ENCODE measurements at places on chromosomes 13 and 19.
A peak's percentile ranks its signal among the peaks of the same experiment; 100 is the strongest.

GRCh38 chr19:13043285-13043684 lies 48.0 kb downstream of the NFIX start:
- DNase-seq = no peak

GRCh38 chr13:19587635-19588300 lies 26.4 kb upstream of the TPTE2 start:
- DNase-seq = peak; percentile 34

- no peak for DNase-seq
These were observed 2.3 kb downstream of the DYRK1B start for GRCh38 chr19:39831679-39832078.

DNA sequence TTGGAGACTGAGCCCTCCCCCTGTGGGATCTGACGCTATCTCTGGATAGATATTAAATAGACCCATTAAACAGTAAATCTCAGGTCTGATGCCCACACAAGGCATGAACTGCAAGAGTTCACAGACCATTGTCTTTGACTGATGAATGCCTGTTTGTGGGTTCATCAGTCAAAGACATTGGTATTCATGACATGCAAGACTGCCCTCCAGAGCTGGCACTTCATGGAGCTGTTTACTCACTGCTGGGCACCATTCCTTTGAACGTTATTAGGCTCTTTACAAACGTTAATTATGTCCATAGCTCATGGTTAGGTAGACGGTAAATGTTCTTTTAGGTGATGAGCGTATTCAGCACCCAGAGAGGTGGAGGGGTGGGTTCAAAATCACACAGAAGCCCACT lies 111.8 kb upstream of the PABPC3 start:
- DNase-seq = no peak

DNA sequence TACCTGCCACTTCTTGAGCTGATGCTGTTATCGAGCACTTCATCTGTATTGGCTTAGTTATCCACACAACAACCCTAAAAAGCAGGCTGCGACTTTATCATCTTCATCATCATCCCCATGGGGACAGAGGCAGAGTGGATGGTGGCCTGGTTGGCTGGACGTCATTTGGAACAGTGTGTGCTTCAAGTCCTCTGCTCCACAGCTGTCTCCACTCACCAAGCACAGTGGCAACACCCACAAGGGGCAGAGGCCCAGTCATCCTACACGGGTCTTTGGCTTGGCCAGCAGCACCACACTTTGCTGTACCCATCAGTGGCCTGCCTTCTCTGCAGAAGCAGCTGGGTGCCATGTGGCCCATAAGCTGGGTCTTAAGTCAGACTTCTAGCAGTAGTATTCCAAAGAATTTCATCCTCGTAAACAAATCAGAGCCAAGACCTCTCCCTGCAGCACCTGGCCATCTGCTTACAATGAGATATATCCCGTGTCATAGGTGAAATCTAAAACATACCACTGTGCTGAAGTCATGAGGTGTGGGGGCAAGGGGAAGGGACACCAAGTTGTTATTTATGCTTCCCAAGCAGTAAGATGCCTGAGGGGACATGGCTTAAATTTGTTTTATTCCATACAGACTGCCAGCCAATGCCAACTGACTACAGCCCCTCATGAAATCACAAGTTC lies 47.9 kb upstream of the EPHX3 start:
- peak; percentile 67 for DNase-seq

GRCh38 chr13:110641055-110642015 lies 26.0 kb downstream of the NAXD start:
- no peak for DNase-seq

DNA sequence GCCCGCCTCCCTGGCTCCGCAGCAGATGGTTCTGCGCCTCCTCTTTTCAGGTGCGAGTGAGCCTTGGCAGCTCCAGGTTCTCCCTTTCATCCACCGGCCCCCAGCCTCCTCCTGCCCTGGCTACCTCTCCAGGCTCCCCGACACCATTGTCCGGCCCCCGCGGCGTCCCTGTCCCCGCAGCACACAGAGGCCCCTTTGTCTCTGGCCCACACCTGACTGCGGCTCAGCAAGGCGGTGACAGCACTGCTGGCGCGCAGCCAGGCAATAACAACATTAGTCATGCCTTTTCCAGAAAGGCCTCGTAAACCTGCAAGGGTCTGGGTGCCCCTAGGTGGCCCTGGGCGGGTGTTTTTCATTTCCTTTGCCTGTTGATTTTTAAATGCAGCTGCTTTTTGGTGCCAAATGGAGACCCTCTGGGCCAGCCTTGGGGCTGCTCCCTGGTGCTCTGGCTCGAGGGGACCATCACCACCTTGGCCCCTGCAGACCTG lies 73.2 kb upstream of the MEDAG start:
- DNase-seq = no peak

- no peak for DNase-seq
These were observed 6.9 kb downstream of the GYS1 start for GRCh38 chr19:48986211-48986610.

- no peak for DNase-seq
These were observed 136.3 kb upstream of the VSTM2B start for GRCh38 chr19:29389495-29389894.

GRCh38 chr19:11041194-11041593 lies 48.1 kb upstream of the LDLR start:
- no peak for DNase-seq

DNA sequence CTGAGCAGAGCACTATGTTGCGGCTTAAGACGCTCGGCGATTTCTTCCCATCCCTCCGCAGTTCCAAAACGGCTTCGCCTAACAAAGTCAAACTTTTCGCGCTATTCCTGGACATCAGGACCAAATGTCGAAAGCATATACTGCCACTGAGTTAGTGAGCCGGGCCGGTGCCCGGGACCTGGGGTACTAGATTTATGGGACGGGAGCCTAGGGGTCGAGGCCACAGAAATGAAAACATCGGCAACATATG lies 699 bp downstream of the RCBTB2 start:
- peak; percentile 58 for DNase-seq

DNA sequence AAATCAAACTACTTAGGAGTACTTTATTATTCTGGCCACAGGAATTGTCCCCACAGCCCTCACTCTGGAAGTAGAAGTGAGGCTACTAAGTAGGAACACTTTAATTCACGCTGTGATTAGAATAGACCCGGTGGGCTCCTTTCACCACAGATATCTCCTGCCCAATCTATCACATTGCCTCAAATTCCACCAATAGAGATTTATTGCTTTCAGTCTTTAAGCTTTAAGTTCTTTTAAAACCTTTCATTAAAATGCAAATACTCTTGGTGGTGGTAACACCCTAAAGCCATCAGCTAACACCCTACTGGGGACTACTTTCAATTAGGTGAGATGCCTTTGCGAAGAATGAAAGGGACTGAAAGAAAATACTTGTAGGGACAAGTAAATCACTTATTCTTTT lies 181.9 kb downstream of the DACH1 start:
- DNase-seq = no peak

DNA sequence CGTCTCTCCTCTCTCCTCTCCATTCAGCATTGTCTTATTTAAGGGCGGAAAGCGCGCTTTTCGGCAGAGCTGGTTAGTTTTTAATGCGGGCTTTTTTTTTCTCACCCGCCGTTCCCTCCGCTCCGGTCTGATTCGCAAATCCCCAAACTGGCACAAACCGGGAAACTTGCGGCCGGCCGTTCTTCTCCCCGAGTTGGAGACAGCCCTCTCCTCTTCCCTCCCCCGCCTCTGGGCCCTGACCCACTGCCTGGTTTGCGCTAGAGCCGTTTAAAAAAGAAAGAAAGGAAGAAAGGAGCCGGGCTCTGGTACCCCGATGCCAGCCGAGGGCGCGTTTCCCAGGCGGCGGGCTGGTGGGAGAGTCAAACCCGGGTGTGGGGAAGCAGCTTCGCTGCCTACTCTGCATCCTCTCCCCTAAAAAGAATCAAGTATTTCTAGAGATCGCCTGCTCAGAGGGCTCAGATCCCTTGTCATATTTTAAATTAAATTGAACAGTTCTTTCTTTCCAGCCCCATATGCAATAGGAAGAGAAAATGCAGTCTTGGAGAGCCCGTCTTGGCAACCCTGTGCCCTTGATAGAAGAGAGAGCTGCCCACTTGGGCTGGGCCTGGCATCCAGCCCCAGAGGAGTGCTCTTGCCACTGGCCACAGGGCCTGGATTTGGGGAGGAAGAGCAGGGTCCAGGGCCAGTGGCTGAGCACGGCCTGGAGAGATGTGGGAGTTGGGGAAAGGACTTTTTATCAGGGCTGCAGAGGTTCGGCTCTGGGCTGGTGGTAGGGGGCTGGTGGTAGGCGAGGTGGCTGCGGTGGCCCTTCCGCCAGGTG lies 19.0 kb downstream of the NFIX start:
- DNase-seq = peak; percentile 42

GRCh38 chr13:114134111-114134943 lies 1.9 kb upstream of the RASA3 start:
- no peak for DNase-seq

DNA sequence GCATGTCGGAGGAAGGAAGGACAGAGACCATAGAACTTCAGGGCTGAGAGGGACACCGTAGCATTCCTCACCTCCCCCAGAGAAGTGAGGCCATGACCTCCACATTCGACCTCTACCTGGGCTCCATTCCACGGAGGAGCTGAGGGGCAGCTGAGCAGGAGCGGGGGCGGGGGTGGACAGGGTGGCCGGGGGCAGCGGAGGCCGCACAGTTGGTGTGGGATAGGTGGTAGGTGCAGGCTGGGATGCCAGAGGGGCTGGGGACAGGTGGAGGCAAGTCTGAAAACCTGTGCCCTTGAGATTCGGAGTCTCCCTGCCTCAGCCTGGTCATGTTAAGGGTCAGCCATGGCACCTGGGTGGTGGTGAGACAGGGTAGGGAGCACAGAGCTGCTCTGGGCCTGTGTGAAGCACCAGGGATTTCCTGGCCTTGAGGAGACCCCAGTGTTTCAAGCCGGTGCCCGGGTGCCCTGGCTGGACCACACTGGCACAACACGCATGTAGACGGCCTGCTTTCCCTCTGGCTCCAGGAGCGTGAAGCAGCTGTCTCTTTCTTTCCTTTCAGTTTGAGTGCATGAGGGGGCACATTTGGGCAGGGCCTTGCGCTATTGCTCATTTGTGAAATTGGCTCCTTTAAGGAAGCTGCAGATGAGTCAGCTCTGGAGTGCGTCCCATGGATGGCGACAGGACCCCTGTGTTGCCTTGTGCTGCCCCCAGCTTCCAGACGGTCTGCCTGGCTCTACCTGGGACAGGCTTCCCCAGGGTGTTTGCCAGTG lies 51.8 kb downstream of the TSSK6 start:
- DNase-seq = peak; percentile 80

DNA sequence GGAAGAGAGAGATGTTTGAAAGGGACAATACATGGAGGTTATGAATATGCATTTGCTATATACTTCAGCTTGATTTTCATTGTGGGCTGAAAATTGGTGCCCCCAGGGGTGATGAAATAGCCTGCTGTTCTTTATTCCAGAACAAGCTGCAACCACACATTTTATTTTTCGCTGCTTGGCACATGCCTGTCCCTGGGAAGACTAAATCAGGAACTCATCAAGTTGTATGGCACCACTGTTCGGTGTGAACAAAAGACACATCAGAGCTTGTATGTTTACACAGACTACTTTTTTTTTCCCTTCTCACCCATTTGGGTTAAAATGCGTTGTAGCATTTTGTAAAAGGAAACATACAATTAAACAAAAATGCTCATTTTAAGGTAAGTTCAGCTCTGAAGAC lies 230.7 kb downstream of the NALCN start:
- no peak for DNase-seq

DNA sequence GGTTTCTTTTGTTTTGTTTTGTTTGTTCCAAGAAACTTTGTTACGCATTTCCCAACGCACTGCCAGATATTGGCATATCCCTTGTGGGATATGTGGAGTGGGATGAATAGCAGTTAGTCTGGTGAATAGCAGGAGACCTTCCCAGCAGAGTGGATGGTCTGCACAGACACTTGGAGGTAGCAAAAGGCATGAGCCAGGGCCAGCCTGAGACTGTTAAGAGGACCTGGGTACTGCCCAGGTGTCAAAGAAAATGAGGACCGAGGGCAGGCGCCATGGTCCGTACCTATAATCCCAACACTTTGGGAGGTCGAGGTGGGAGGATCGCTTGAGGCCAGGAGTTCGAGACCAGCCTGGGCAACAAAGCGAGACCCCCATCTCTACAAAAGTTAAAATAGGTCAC lies 13.5 kb upstream of the PDCD5 start:
- no peak for DNase-seq

DNA sequence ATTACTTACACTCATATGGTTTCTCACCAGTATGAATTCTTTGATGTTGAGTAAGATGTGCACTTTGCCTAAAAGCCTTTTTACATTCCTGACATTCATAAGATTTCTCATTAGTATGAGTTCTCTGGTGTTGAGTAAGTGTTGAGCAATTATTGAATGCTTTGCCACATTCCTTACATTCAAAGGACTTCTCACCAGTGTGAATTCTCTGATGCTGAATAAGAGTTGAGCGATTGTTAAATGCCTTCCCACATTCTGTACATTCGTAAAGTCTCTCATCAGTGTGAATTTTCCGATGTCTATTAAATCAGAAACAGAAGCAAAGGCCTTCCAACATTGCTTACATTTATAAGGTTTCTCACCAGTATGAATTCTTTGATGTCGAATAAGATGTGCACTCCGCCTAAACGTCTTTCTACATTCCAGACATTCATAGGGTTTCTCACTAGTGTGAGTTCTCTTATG lies 14.2 kb upstream of the ZFP30 start:
- DNase-seq = no peak

DNA sequence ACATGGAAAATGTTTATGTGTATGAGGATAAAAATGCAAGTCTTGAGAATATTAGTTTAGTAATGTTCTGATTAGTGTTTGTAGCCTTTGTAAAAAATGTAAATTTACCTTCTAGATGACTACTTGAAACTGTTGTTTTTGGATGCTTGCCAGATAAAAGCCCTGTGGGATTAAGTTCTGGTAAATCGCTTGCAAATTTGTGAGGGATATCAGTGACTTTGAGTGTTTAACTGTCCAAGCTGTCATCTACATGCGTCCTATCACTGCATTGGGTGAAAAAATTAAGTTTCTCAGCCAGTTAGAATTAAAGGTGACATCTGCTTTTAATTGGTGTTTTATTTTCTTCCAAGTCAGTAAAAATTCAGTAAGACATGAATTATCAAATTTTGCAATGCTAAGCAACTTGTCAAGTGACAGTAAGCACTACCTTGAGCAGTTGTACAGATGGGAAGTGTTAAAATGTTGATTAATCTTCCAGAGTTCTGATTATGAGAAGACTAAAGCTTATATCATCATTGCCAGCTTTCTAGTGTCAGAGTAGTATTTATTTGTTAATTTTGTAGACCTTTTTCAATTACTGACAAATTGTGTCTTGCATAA lies 88.0 kb downstream of the PCCA start:
- DNase-seq = peak; percentile 18

- DNase-seq = no peak
These were observed 469.5 kb downstream of the TSHZ3 start for GRCh38 chr19:30879736-30880135.

GRCh38 chr13:95044452-95045205 lies 256.6 kb downstream of the ABCC4 start:
- DNase-seq = no peak

All from AG10803 (cell line).